ENCODE measurements at places on chromosomes 16 and 17.

- DNase-seq, result no peak
These were observed 3.5 kb downstream of the CTRL start for GRCh38 chr16:67928147-67928546.

GRCh38 chr16:9259914-9260608 is 168.6 kb downstream of the HAPSTR1 start:
- DNase-seq, result no peak

DNA sequence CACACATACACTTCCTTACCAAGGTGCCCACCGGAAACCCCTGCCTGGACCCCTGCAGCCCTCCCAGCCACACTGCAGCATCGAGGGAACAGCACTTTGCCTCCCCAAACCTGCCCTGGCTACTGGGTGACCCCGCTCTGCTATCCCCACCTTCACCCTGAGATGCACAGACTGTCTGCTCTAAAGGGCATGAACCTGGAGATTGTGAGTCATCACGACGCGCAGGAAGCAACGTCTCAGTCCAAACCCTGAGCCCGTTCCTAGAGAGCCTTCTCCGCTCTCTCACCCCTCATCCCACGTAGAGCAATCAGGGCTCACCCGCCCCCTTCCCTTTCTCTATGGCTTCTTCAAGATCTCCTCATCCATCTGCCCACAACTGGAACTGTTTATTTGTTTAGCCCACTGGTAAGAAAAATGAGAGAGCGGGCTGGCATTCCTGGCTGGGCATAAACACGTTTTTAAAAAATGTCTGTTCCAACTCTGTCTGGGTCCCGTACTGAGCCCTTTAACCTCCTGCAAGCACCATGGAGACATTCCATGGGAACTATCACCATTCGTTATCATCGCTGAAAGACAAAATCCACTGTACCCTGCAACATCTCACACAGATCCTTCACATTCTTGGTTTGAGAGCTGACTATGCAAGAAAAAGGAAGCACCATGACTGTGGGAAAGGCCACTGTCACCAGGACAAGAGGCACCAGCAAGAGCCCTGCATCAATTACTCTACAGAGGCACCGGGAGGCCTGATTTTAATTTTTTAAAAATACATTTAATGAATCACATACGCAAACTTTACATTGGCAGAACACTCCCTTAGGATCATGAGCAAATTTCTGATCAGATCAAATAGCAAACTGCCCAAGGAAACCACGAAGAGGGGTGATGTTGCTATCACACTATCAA is 28.2 kb downstream of the ZFHX3 start:
- DNase-seq, result no peak

- DNase-seq, result no peak
These were observed 4.0 kb upstream of the WNT3 start for GRCh38 chr17:46822388-46822921.

DNA sequence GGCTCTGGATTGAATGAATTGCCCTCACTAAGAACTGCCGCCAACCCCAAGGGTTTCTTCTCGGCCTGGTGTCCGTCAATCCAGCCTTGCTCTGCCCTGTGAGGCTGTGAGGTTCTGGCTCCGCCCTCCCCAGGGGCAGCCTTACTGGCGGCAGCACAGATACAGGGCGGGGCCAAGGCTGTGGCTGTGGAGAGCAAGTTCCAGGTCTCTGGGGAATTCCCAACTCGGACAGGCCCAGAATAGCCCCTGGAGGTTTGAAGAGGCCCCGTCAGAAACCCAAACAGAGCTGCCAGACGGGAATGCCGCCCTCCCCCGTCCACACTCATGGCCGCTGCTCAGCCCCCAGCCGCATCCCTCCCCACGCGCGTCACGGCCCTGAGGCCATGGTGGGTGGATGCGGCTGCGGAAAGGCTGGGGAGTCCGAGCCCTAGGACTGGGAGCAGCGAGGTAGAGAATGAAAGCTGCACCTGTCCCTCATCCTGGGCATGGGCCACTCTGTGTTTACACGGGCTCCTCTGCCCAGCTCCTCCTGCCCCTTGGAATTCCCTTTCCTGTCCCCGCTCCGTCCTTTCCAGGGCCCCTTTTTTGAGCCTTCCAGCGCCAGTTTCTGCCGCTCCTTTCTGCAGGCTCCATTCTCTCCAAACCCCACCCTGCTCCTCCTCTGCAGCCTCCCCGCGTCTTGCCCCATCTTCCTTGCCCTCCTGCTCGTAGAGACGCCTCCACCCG is 660 bp upstream of the PRRT2 start:
- DNase-seq, result no peak

DNA sequence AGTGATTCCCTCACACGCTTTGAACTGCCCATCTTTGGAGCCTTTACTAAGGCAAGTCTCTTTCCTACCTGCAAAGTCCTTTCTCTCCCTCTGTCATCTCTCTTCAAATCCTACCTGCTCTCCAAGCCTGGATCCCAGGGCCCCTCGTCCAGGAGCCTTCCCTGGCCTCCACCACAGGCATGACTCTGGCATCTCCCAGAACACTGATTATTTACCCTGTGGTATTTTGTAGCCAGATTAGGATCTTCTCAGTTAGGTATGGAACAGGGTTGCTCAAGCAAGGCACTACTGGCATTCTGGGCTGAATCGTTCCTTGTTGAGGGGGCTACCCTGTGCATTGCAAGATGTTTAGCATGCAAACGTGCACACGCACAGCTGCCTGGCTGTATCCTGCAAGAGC is 31.9 kb upstream of the POLR3E start:
- DNase-seq, result no peak

DNA sequence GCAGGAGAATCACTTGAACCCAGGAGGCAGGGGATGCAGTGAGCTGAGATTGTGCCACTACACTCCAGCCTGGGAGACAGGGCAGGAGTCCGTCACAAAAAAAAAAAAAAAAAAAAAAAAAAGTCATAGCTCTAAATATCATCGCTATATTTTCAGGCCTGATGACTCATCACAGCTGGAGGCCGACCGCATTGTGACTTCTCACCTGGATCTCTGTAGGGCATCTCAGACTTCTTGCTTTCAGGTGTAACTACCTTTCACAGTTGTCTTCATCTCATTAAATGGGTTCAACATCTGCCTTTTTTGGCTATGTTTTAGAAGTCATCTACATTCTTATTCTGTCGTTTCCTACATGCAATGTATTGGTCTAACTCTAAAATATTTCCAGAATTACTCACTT is 353.1 kb upstream of the MON1B start:
- no peak for DNase-seq

GRCh38 chr17:72104164-72104862 is 16.5 kb upstream of the SOX9 start:
- no peak for DNase-seq

DNA sequence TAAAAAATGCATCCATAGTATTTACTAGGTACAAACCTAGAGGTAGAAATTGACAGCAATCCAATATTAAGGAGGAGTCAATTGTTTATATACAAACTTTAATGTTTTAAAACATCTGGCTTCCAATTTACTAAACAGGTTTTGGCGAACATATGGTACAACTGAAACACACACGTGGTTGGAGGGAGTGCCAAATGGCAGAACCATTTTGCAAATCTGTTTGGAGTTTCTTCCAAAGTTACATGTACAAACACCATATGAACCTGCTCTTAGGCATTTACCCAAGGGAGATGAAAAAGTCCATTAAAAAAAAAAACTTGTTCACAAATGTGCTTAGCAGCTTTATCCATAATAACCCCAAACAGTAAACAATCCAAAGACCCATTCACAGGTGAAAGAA is 159.8 kb upstream of the MYOCD start:
- DNase-seq, result no peak

DNA sequence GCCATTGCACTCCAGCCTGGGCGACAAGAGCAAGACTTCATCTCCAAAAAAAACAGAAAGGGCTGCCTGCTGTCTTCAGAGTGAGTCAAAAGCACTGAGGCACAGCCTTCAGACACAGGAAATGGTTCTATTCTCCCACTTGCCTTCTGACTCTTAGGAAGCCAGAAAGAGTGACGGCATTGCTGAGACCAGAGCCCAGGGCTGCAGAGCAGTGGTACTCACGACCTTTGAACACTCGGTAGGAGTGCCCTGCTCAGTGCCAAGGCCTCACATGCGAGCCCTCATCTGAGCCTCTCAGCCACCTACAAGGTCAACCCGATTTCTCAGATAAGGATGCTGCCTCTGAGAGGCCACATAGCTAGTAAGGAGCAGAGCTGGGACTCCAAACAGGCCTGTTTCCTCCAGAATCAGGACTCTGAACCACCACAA is 3.5 kb upstream of the ITGAE start:
- no peak for DNase-seq

GRCh38 chr17:27498615-27499309 is 42.5 kb downstream of the KSR1 start:
- DNase-seq, result no peak

GRCh38 chr16:3089717-3090592 is 9.1 kb downstream of the ZSCAN10 start:
- no peak for DNase-seq

DNA sequence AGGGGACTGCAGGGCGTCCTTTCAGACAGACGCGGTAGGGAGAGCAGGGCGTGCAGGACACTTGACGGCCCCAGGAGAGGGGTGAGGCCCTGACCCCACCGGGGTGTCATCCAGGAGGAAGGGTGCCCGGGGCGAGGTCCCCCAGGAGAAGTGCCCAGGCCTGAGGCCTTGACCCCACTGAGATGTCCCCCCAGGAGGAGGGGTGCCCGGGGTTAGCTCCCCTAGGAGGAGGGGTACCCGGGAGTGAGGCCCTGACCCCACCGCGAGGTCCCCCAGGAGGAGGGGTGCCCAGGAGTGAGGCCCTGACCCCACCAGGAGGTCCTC is 27.2 kb upstream of the METRNL start:
- DNase-seq, result no peak

- DNase-seq, result no peak
These were observed at the start of gene NPW for GRCh38 chr16:2019518-2019920. NPW (plus strand) TSS chr16:2019785.

GRCh38 chr17:40696651-40697072 is 6.9 kb downstream of the KRT24 start:
- DNase-seq, result no peak

DNA sequence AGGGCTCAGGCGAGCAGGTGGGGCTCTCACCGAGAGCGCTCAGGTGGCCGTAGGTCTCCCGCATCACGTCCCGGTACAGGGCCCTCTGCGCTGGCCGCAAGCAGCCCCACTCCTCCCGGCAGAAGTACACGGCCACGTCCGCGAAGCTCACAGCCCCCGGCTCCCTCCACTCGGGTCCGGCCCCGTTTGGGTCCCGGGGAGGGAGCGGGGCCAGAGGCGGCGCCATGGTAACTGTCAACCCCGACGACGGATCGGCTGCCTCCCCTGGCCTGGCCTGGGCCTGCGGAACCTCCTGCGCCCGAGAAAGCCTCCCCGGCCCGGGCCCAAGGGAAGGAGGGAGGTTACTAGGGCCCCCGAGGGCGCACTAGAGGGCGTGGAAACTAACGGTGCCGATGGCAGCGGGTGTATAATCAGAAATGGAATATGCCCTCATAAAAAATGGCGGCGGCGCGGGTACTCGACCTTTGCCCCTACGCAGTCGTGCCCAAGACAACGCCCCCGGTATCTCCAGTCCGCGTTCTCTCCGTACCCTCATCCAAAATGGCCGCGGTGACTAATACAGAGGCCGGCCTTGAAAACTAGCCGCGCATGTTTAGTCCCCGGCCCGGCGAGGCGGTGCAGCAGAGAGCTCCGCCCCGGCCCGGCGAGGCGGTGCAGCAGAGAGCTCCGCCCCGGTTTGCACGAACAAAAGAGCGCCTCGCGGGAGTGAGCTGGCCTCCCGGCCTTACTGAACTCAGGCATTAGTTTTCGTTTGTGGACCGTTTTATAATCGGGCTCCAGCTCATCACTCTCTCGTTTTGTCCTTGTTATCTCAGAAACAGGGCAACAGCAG is at the start of gene ZNF764:
Gene ZNF764, minus strand, starts transcription at position 418 of the 832 bp plus-strand sequence. Its CDS starts 192 bp downstream, at position 226.
- peak; percentile 96 for DNase-seq

- no peak for DNase-seq
These were observed at the start of gene CX3CL1 for GRCh38 chr16:57372372-57373116. CX3CL1 (plus strand) TSS chr16:57372490; CDS start chr16:57372569, 79 bp downstream.

DNA sequence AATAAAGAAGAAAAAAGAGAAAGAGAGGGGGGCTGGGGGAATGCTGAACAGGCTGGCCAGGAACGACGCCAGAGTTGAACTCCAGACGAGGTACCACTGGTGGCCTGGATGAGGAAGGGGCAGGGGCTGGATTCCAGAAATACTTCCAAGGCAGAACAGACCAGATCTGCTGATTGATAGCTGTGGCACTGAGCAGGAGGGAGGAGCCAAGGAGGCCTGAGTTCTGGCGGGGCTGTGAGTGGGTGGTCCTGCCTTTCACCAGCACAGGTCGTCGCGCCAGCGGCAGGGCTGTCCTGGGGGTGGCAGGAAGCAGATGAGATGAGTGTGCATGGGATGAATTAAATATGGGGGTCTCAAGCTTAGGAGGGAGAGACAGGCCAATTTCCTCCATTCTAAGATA is 5.5 kb downstream of the CCDC42 start:
- DNase-seq, result no peak

- DNase-seq, result no peak
These were observed 124.9 kb downstream of the ABCA8 start for GRCh38 chr17:68830313-68830712.

DNA sequence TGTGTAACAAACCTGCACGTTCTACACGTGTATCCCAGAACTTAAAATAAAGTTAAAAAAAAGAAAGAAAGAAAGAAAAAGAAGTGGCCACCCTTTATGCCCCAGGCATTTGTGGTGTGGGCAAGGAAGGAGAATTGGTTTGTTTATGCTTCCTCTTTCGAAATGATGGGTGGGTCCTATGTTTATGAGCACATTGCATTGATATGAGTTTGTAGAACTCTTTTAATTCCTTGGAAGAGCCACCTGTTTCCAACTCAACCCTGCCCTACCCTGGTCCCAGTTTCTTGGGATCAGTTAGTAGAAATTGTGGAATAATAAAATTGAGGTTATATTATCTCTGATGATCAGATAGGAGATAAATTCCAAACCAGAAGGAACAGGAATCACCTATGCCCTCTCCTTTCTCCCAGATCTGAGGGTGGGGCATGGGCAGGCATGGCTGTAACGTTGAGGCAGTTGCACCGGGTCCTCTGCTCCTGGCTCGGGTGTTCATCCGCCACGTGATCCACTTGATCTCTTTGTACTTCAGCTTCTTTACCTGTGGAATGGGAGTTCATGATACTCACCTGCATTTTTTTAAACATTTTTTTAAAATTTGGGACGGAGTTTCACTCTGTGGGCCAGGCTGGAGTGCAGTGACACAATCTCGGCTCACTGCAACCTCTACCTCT is 15.9 kb downstream of the CHAD start:
- DNase-seq, result no peak

DNA sequence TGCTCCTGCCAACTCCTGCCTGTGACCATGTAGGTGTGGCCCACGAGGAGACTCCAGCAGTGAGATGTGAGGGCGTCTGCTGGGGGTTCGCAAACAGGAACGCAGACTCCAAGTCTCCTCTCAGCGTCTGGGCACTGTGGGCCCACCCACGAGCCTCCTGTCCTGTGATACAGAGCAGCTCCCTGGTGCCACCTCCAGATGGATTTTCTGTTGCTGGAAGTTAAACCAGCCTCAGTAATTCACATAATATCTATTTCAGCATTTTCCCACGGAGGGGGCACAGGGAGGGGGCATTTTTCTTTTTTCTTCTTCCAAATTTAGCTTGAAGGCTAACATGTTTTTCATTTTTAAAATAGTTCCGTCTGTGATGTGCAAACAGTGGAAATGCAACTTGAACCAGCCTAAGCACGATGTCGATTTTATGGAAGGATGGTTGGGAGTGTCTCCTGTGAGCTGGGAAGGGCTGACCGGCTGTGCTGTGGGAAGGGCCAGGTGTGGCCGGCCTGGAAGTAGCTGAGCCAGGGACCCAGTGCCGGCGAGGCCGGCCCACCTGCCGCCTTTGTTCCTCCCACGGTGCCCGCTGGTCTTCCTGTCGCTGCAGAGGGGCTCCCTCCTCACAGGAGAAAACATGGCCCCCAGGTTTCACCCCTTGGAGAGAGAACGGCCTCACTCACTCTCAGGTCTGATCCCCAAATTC is 3.9 kb upstream of the RAB40B start:
- DNase-seq, result no peak

- no peak for DNase-seq
These were observed 28.7 kb downstream of the ARL4D start for GRCh38 chr17:43427362-43428043.
